SHP77 treated with DMSO at 0.1 percent for 48 hours (cell line): ENCODE measurements at places on chromosomes 16 and 17.

DNA sequence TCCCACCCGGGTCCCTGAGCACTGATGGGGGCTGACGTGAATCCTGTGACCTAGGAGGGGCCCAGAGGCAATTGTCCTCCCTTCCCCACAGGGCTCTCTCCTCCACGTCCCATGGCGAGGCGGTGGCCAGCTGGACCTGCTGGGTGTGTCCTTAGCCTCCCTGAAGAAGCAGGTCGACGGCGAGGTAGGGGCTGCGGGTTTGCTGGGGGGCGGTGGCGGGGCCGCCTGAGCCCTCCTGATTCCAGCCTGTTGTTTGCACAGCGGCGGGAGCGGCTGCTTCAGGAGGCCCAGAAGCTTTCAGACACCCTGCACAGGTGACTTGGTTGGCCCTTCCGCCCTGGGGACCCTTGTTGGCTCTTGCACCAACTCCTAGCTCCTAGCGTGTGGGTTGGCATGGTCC is 1.7 kb downstream of the CHTF18 start:
- DNase-seq = no peak

DNA sequence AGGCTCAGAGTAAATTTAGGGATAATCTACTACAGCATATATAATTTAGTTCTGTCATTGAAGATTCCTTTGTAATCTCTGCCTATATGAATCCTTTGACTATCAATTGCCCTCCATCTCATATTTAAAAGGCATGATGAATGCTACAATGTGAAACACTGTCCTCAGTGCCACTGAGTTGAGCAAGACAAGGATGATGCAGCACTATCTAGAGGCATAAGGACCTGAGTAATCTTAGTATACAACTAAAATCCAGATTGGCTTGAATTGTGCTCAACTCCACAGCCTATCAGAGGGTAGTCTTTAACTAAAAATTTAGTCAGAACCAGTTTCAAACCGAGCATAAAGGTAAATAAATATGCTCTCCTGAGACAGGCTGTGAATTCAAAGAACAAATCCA is 11.6 kb upstream of the STRADA start:
- DNase-seq = no peak

GRCh38 chr16:55710466-55710865 is 54.7 kb downstream of the SLC6A2 start:
- no peak for DNase-seq

GRCh38 chr16:21989133-21989532 is 11.8 kb downstream of the PDZD9 start:
- no peak for DNase-seq

- no peak for DNase-seq
Measured at GRCh38 chr16:69319381-69319780, 8.2 kb downstream of the VPS4A start.

GRCh38 chr17:76671912-76672262 is 28.3 kb upstream of the ST6GALNAC1 start:
- no peak for DNase-seq

DNA sequence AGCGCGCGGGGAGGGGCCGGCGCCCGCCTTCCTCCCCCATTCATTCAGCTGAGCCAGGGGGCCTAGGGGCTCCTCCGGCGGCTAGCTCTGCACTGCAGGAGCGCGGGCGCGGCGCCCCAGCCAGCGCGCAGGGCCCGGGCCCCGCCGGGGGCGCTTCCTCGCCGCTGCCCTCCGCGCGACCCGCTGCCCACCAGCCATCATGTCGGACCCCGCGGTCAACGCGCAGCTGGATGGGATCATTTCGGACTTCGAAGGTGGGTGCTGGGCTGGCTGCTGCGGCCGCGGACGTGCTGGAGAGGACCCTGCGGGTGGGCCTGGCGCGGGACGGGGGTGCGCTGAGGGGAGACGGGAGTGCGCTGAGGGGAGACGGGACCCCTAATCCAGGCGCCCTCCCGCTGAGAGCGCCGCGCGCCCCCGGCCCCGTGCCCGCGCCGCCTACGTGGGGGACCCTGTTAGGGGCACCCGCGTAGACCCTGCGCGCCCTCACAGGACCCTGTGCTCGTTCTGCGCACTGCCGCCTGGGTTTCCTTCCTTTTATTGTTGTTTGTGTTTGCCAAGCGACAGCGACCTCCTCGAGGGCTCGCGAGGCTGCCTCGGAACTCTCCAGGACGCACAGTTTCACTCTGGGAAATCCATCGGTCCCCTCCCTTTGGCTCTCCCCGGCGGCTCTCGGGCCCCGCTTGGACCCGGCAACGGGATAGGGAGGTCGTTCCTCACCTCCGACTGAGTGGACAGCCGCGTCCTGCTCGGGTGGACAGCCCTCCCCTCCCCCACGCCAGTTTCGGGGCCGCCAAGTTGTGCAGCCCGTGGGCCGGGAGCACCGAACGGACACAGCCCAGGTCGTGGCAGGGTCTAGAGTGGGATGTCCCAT is 232.8 kb downstream of the SEC14L1 start:
- DNase-seq = no peak

DNA sequence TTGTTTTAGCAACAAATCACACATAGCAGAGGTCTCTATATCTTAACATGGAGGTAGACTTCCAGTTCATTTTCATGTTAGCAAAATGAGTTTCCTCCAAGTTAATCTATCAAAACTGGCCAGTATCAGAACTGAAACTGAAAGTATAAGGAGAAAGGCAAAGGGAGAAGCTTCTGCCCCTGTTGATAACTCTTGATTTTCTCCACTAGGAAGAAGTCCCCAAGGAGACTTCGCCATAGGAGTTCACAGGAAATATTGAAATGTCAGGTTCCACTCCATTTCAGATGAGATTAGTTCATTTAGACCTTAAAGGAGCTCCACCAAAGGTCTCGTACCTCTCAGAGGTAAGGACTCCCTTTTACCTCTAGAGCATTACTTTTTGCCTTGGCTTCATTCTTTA is 1.2 kb upstream of the OGFOD3 start:
- DNase-seq = no peak

DNA sequence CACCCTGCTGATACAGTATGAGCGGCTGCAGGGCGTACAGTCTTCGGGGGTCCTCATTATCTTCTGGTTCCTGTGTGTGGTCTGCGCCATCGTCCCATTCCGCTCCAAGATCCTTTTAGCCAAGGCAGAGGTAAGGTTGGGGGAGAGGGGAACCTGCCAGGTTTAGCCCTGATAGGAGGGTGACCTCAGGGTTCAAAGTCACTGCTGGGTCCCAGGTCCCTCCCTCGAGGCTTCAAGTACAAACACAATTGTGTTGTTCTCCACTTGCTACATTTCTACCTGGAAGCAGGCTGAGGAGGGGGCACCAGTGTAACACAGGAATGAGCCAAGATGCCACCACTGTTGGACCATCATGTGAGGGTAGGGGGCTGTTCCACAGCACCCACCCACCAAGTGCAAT is 22.4 kb downstream of the ABCC3 start:
- DNase-seq = no peak

DNA sequence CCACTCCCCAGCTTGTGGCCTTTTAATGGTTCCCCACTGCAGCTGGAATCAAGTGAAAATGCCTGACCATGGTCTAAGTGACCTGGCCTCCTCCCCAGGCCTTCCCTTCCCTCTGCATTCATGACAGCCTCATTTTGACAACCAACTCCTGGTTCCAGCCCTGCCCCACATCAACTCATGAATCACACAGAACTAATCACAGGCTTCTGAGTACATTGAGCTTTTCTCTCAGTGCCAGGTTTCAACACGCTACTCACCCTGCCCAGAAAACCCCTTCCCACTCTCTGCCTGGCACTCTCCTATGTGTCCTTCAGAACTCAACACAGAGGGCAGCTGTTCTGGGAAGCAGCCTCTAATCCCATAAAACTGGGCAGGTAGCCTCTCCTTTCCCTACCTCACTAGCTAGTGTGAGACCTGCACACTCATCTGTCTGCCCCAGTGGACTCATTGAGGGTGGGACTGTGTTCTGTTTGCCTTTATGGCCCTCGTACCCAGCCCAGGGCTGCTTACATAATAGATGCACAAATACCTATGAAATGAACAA is 313.6 kb downstream of the GRIN2A start:
- no peak for DNase-seq

DNA sequence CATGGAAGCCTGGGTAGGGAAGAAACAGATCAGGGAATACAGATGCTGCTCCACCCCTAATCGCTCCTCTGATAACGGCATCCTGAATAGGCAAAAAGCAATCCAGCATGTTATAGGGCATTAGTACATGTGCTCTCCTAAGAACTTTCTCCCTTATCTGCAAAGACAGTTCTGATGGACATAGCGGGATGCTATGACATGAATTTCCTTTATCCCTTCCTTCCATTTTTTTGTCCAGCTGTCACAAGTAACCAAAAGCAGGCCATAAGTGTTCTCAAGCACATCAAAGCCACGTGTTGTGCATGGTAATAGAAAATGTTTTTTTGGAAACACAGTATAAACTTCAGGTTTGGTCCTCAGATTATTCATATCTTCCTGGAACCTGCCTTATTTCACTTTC is 141.4 kb upstream of the MON1B start:
- no peak for DNase-seq

- DNase-seq = no peak
Measured at GRCh38 chr17:43698678-43699437, 37.1 kb upstream of the MEOX1 start.

- DNase-seq = no peak
Measured at GRCh38 chr16:56048425-56049105, 142.7 kb upstream of the GNAO1 start.

GRCh38 chr17:306116-306515 is 46.5 kb downstream of the RPH3AL start:
- no peak for DNase-seq

GRCh38 chr17:76304226-76305134 is 3.6 kb downstream of the QRICH2 start:
- no peak for DNase-seq

DNA sequence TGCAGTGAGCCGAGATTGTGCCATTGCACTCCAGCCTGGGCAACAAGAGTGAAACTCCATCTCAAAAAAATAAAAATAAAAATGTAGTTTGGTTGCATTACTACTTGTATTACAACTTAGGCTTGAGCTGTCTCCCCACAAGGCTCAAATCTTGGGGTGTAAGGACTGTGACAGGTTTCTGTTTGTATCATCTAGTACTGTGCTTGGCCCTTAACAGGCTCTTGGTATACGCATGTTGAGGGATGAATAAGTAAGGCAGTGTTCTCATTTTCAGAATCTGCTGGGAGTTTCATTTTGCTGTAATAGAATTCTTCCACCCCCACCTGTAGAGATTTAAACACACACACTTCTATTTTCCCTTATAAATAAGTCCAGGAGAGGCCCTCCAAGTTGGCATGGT is 289.4 kb upstream of the EEF2KMT start:
- DNase-seq = no peak

DNA sequence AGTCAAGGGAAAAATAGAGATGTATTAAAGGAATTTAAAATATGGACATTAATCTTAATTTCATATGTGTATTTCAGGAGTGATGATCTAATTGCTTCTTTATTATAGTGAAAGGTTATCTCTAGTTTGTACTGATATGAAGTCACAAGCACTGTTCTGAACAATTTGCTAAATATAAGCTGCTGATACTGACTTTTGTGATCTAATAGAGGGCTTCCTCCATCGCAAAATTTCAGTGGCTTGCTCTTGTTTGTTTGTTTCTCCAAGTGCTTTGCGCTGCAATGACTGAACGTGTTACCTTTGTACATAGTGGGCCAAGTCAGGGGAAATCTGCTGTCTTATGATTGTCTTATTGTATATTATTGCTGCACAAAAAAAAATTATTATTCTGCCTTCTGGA is 307.0 kb downstream of the KCNJ2 start:
- DNase-seq = no peak

DNA sequence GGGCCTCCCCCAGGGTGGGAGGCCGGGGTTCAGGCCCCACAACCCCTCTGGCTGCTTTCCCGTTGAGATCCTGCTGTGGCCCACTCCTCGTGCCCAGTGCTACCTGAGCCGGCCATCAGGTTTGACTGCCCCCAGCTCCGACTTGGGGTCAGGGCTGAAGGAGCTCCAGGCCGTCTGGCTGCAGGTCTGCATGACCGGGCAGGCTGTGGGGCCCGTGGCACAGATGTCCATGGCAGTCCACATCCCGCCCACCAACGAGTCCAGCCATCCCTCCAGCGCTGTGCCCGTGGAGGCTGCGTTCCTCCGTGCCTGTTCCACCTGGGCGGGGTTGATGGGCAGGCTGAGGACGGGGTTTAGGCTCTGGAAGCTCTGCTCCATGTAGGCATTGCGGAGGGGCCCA is 362.2 kb downstream of the XYLT1 start:
- no peak for DNase-seq

DNA sequence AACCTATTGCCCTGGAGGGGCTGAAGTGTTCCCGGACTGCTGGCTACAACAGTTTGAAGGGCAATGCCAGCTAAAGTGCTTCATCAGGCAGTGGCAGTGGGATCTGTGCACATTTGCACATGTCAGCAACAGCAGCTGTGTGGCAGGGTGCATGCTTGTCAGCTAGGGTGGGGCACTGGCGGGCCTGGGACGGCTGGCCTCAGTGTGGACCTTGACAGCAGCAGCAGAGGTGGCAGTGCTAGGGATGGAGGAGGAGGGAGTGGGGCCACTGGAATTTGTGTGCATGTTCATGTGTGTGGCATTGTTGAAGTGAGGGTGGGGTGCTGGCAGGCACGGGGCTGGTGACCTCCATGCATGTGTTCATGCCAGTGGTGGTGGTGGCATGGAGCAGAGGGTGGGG is 203.3 kb upstream of the HS3ST4 start:
- no peak for DNase-seq

DNA sequence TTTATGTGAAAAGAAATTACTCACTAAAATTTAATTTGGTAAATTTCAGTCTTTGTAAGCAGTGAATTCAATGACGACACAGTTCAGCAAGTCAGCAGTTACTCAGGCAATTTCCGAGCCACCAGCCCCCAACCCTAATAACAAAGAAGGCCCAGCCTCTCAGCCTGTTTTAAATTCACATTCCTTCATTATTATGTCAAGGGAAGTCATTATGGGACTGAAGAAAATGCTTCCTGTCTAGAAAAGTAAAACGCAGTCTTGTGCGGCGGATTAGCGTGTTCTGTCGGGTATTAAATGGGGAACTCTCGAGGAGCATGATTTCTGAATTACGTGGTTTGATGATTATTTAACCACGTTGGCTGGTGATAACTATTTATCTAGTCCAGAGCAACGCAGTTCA is 177.6 kb downstream of the AIPL1 start:
- DNase-seq = no peak

GRCh38 chr17:68401288-68401687 is 56.0 kb downstream of the WIPI1 start:
- no peak for DNase-seq

- peak; percentile 16 for DNase-seq
Measured at GRCh38 chr16:11667824-11668622, at the start of gene SNN. Gene SNN (plus strand): TSS chr16:11668455. CDS start chr16:11676060, 7,605 bp downstream.

DNA sequence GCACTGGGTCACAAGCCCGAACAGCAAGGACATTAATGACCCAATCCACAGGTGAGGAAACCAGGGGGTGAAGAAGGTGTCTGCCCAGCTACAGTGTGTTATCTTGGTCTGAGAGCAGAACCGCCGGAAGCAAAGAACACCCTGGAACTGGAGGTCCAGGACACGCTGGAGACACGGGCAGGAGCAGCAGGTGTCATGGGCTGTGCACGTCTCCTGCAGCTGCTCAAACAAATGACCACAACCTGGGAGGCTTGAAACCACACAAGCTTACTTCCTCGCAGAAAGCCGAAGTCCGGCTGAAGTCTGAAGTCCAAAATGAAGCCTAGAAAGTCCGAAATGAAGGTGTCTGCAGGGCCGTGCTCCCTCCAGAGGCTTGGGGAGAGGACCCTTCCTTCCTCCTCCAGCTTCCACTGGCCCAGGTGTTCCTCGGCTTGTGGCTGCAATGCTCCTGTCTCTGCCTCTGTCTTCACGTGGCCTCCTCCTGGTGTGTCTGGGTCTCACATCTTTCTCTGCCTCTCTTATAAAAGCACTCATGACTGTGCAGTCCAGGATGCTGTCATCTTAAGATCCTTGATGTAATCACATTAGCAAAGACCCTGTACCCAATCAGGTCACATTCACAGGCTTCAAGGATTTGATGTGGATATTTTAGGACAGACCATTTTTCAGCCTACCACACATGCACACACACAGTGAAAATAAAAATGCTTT is 351.2 kb downstream of the C16orf95 start:
- peak; percentile 4 for DNase-seq
